HuH-7 (cell line): ENCODE measurements at places on chromosomes 1 and 21.

- no peak for DNase-seq
These were observed 24.2 kb downstream of the CAPZB start for GRCh38 chr1:19461220-19461554.

- no peak for DNase-seq
These were observed 36.6 kb upstream of the NHLH2 start for GRCh38 chr1:115877511-115877910.

- DNase-seq, result no peak
These were observed 40.3 kb downstream of the CD247 start for GRCh38 chr1:167477986-167478385.

GRCh38 chr1:216258856-216259255 is 164.4 kb downstream of the USH2A start:
- DNase-seq, result no peak

DNA sequence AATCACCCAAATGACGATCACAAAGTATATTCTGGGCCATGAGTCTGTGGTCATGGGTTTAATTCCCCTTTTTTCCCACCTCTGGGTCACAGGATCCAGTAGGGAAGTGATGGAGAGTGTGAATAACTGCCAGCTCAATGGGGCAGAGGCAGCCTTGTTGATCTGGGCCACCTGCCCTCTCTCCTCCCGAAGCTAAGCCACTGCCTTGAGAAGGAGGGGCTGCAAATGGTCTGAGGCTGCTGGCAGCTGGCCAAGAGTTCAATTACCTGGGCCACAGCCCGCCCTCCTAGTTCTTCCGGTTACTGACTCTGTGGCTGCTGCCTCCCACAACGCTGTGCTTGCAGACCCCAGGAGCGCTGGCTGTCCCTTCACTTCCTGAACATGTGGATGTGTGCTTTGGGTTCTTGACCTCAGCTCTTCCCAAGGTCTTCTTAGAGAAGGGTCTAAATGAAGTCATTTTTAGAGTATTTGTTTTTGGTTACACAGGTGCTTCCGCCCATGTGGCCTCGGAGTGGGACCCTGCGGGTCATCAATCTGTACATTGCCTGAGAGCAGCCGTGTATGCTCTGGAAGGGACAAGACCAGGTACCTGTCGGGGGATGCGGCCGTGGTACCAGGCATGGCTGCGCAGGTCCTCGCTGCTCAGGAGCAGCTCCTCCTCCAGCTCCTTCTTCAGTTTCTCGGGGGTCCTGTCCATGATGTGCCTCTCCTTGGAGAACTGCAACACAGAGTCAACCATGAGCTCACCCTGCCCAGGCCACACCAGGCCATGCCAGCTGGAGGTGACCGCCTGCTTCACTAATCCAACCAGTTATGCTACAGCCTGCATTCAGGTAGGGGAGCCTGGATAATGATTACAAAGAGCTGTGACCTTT is 89.7 kb downstream of the BCAR3 start:
- DNase-seq, result peak; percentile 63

DNA sequence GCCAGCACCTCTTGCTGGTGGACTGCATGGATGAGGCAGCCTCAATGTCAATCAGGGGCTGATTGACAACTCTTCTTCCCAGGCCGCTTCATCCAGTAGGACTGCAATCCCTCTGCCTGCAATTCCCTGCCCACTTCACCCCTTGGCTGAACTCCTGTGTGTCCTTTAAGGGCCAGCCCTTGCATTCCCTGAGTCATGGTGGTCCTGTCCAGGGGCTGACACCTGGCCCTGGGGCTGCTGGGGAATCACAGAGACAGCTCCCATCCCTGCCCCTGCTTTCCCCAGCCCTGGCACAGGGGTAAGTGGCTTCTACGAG is 4.6 kb upstream of the EPS8L3 start:
- no peak for DNase-seq

DNA sequence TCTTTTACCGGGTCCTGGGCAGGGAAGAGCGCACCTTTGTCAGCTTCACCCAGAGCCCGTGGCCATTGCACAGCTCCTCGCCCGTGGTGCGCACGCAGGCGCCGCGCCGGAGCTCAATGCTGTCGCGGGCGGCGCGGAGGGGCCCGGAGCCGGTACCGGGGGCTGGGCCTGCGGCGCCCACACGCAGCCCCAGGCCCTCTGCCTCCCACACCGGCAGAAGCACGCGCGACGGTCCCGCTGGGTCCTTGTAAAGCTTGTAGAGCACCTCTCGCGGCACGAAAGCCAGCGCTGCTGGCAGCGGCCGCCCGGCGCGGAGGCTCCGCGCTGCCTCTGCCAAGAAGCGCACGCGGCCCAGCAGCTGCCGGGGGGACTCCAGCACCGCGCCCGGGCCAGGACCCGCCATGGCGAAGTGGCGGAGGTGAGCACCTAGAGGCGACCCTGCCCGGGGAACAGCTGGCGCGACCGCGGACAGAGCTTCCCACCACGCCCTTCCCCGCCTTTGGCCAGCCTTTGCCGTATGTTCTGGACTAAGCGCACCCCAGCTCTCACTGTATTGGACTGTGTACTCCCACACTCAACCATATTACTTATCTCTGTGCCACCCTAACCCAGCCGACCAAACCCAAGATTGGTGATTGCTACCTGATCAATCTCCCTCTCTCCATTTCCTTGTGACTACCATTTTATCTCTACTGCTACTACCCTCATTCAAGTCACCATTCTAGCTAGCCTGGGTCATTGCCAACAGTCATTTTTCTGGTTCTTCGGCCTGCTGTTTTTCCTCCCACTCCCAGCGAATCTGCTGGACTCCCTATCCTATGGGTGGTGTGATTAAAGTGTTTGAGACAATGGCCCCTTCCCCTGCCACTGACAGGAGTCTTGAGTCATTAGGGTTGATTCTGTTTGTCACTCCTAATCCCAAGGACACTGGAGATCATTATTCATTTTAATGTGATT is at the start of gene HECTD3:
TSS of gene HECTD3 (minus strand) at position 470 of the 957 bp plus-strand sequence. CDS start at position 403, 67 bp downstream.
- DNase-seq, result peak; percentile 86

- DNase-seq, result no peak
These were observed 47.4 kb upstream of the USP25 start for GRCh38 chr21:15682186-15682895.

DNA sequence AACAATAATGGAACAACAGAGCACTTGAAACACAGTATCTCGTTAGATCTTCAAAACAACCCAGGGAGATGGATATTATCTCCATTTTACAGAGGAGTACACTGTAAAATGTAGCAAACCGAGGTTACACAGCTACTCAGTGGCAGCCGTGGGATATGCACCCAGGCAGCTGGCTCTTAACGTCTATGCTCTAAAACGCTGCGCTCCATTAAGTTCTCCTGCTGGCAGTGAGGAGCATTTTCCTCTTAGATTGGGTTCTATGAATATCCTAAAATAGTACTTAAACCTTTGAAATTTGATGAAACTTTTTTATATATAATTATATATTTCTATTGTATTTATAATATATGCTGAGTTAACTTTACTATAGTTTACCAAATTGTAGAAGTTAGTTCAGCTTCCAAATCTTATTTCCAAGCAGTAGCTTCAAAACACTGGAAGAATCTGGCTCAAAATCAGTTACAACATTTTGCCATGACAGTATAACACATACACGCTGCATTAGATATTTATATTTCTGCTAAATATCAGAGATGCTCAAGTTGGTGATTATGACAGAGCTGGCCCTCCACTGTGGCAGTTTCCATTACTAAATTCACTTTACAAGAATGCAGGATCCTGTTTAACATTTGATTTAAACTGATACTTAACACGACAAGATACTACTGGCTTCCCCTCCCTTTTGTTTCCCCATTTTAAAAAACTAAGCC is 49.5 kb downstream of the TGFBR3 start:
- no peak for DNase-seq

- DNase-seq, result no peak
These were observed 97.2 kb downstream of the TBX15 start for GRCh38 chr1:118890851-118891384.

DNA sequence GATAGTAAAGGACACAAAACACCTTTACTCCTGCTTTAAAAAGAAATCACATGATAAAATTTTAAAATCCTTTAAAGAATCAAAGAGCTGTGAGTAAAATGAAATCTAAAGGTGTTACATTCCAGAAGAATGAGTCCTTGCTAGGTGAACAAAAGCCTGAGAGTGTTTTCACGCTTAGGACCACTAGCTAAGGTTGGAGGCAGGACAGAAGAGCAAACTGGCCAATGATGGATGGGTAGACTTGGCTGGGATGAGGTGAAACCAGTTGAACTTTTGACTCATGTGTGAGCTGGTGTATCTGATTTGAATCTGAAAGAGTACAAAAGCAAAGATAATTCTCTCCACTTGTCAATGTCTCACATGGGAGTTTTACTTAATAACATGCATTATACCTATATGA is 35.1 kb downstream of the CATSPERE start:
- DNase-seq, result no peak

DNA sequence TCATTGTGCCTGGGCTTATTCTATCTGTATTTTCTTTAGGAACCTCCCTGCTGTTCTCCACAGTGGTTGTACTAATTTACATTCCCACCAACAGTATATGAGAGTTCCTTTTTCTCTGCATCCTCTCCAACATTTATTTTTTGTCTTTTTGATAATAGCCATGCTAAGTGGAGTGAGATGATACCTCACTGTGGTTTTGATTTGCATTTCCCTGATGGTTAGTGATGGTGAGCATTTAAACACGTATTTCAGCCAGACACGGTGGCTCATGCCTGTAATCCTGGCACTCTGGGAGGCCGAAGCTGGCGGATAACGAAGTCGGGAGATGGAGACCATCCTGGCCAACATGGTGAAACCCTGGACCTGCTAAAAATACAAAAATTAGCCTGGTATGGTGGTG is 57.9 kb downstream of the SLAMF6 start:
- DNase-seq, result no peak

DNA sequence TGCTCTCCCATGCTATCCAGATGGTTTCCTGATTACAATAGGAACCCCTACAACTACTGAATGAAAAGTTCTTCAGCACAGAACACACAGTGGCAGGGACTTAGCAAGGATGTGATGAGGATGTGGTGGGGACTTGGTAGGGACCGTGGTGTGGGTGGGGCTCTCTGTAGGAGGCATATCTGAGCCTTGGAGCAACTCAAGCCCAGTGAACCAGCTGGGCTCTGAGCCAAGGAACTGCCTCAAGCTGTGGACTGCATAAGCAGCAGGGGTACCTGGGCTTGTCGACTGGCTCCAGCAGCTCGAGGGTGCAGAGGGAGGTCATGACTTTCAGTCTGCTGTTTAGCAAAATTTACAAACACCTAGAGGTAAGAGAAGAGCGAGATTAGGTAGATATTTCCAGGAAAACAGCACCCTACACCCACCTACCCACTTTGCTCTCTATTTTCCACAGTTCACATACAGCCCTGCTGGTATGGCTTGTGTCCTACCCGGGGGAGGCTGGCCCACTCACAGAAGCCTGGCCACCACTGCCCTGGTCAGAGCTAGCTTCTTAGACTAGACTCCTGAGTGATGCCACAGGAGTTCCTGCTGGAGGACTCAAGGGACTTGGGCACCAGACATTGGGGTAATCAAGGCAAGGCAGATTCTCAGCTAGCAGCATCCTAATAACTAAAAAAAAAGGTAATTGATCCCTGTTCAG is 86.8 kb upstream of the GCLM start:
- no peak for DNase-seq

- DNase-seq, result no peak
These were observed 8.2 kb downstream of the NBPF1 start for GRCh38 chr1:16605213-16605525.

DNA sequence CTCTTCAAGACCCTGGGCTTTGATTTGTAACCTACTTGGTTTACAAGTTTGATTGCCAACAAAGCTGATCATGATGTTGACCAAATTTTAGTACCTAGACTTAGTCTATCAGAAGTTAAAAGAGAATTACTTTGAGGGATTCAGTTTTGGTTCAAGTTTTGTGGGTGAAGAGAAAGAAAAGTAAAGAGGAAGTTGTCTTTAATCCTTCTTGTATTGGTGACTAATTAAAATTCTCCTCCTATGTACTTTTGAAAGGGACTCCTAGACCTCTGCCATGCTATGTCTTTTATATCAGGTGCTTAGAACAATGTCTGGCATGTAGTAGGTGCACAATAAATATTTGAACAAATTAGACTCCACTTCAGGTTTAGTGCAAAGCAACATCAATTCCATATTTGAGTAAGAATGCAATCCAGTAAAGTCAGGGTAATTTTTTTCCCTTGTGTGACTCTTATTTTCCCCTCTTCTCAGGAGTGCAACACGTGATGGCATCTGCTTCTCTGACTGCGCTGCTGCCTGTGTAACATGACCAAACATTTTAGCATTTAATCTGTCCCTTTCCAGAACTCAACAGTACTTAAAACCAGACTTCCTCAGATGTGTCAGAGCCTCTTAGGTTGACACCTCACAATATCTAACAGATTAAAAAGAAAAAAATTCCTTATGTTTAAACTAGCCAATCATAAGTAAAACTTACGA is 41.1 kb upstream of the KCNQ4 start:
- DNase-seq, result no peak
